ENCODE measurements at places on chromosomes 7 and 10. TPM values are rescaled to one million over a fixed set of nuclear protein-coding genes. Genes with fewer than 3 reads are reported as not detected.
A peak's percentile ranks its signal among the peaks of the same experiment; 100 is the strongest.

- no peaks in the 10 kb centered on the region for H3K36me3 ChIP-seq
- peaks cover 7% of the 10 kb centered on the region for H3K4me1 ChIP-seq
- H3K4me3 ChIP-seq: no peak overlapping the region
- no peaks in the 10 kb centered on the region for H3K27me3 ChIP-seq
- DNase-seq: no peak
- no peak overlapping the region for H3K27ac ChIP-seq
Observed at GRCh38 chr7:69208848-69209247, 389.4 kb upstream of the AUTS2 start.

DNA sequence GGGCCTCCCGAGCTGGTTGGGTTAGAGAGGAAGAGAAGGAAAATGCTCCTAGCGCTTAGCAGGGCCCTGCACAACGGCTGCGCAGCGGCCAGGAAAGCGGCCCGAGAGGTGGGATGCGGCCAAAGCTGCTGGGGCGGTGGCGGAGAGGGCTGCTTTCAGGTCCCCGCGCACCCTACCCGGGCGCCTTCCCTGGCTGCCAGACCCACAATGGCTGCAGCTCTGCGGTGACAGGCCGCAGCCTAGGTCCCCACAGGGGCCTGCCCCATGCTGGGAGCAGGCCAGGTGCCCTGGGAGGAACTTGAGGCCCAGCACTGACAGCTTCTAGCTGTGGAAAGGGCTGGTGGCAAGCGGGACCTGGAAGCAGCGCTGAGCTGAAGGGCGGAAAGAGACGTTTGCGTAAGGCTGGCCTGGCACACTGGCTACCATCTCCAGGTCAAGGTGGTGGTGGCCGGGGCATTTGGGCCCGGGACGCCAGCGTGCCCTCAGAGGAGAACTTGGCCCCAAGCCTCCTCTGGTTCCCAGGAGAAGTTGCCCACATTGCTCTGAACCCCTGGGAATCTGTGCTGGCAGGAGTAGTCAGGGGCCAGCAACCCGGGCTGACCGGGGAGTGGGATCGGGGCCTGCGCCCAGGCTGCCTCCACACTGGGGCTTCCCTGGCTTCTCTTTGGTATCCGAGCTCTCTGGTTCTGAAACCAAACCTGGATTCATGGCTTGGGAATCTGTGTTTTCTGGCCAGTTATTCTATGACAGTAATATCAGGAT lies 72.9 kb upstream of the ZNF804B start:
- H3K27me3 ChIP-seq: no peaks in the 10 kb centered on the region
- no peak overlapping the region for H3K27ac ChIP-seq
- no peaks in the 10 kb centered on the region for H3K36me3 ChIP-seq

DNA sequence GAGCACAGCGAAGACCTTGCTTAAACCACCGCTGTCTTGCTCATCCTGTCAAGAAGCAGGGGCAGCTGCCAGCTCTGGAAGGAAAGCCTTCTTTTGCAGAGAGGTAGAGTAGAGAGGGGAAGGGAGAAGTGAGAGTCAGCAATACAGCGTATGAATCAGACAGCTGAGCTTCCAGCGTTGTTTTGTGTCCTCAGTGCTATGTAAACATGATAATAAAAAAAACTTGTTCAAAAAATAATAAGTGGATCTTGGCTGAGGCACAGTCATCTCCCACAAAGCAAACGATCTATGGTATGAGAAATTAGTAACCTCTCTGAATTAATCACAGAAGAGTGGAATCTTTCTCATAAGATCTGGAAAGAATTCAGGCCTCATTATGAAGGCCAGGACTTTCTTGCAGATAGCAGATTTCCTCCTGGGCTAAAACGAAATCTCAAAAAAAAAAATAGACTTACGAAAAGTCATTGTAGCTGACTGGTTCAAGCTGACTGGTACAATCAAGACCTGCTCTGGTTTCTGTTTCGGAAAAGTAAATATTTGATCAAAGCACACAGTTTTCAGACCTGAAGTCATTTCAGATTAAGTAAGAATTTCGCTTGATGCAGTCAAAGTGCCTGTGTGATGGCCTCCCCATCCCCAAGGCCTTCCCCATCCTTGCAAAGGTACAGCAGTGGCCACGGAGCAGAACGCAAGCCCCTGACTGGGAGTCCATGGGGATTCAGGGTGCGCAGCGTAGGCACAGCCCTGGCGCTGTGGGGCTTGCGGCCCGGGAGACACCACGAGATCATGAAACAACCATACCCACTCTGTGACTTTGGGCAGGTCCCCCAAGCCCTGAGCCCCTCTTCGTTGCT lies 29.4 kb downstream of the CHST15 start:
- no peak for DNase-seq
- H3K4me1 ChIP-seq: peaks cover 30% of the 10 kb centered on the region
- H3K27ac ChIP-seq: no peak overlapping the region
- H3K36me3 ChIP-seq: no peaks in the 10 kb centered on the region
- no peaks in the 10 kb centered on the region for H3K27me3 ChIP-seq

SFRP5 gene
- 183 TPM for total RNA-seq

GRCh38 chr7:12281038-12281437 lies 69.9 kb downstream of the TMEM106B start:
- no peaks in the 10 kb centered on the region for H3K36me3 ChIP-seq
- no peak overlapping the region for H3K27ac ChIP-seq
- no peaks in the 10 kb centered on the region for H3K27me3 ChIP-seq
- DNase-seq: no peak
- H3K4me1 ChIP-seq: no peaks in the 10 kb centered on the region

CDHR3 gene
- 8.0 TPM for total RNA-seq

GRCh38 chr10:133465950-133466474 lies 12.3 kb downstream of the SCART1 start:
- no peak overlapping the region for H3K27ac ChIP-seq
- H3K4me3 ChIP-seq: no peak overlapping the region
- no peaks in the 10 kb centered on the region for H3K4me1 ChIP-seq
- no peak for DNase-seq
- no peaks in the 10 kb centered on the region for H3K36me3 ChIP-seq
- no peaks in the 10 kb centered on the region for H3K27me3 ChIP-seq

SFRP4 gene
- total RNA-seq: 62.6 TPM

TEX47 gene
- not detected for total RNA-seq

ANXA7 gene
- total RNA-seq: 99.0 TPM

DNA sequence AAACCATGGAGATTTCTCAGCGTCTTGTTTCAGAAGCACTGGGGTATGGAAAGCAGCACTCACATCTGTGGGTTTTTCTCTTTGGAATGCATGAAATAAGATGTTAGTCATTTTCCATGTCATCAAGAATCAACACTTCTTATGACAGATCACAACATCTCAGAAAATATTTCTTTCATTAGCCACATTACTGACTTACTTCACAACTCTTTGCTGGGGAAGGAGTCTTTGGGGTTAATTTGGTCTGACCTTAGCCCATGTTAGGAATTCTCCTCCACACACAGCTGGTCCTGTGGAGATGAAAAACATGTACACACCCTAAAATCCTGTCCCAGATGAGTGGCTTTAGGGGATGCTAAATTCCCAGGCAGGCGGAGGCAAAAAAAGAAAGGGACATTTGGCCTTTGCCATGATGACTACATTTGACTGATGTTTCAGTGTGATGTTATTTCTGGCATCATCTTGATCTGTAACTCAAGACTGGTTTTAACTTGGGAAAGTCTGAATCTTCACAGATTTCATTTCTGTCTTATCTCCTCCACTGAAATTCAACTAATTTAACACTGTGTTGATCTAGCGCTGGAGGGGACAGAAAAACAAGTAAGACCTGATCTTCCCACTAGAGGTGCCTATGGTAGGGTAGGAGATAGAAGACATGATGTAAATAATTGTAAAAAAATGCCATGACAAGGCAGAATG lies 363.2 kb downstream of the PRPF18 start:
- peak overlapping the region; percentile 76 for H3K27ac ChIP-seq
- no peaks in the 10 kb centered on the region for H3K36me3 ChIP-seq
- H3K4me1 ChIP-seq: peaks cover 34% of the 10 kb centered on the region
- peak; percentile 21 for DNase-seq
- no peaks in the 10 kb centered on the region for H3K27me3 ChIP-seq

GRCh38 chr7:99102361-99102760 lies 41.5 kb downstream of the SMURF1 start:
- H3K36me3 ChIP-seq: no peaks in the 10 kb centered on the region
- H3K27me3 ChIP-seq: no peaks in the 10 kb centered on the region
- no peak overlapping the region for H3K4me3 ChIP-seq

DNA sequence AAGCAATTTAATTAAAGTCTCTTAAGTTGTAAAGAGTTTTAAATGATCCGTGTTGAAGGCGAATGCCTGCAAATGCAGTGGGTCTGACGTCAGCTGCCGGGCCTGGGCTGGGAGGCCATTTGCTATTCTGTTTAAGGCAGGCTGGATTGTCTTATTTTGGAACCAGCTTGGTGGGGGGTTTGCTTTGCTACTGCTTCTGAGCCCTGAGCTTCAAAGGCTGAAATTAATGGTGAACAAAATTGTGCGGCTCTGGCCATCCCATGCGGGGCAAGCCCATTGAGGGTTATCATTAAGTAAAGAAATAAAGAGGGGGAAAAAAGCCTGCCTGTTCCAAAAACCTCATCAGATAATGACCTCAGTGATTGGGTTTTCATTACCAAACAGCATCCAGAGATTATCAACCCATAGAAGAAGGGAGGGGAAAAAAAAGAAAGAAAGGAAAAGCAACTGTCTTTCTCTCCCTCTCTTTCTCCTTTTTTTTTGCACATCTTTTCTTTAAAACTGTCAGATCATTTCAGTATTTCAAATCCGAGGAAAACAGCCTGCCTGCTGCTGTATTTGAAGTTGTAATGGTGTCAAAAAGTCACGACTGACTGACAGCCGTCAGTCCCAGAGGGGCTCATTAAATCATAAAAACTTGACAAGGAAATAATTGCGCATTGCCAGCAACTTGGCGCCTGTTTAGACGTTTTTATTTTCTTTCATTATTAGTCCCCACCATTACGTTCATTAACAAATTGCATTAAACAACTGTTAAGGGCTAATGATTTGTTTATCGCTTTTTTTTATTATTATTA lies 131.9 kb upstream of the TCF7L2 start:
- no peaks in the 10 kb centered on the region for H3K36me3 ChIP-seq
- DNase-seq: no peak
- no peak overlapping the region for H3K4me3 ChIP-seq
- H3K4me1 ChIP-seq: peaks cover 5% of the 10 kb centered on the region

- H3K4me3 ChIP-seq: no peak overlapping the region
- DNase-seq: no peak
- no peaks in the 10 kb centered on the region for H3K4me1 ChIP-seq
- H3K27me3 ChIP-seq: no peaks in the 10 kb centered on the region
- H3K36me3 ChIP-seq: no peaks in the 10 kb centered on the region
- H3K27ac ChIP-seq: no peak overlapping the region
Observed at GRCh38 chr7:29130096-29130495, 16.2 kb downstream of the CPVL start.

- H3K4me3 ChIP-seq: no peak overlapping the region
- no peaks in the 10 kb centered on the region for H3K36me3 ChIP-seq
- no peaks in the 10 kb centered on the region for H3K27me3 ChIP-seq
- H3K4me1 ChIP-seq: peaks cover 3% of the 10 kb centered on the region
- no peak for DNase-seq
- H3K27ac ChIP-seq: no peak overlapping the region
Observed at GRCh38 chr10:88097536-88097935, 234.1 kb downstream of the PTEN start.

ANKRD26 gene
- total RNA-seq: 12.6 TPM

DNA sequence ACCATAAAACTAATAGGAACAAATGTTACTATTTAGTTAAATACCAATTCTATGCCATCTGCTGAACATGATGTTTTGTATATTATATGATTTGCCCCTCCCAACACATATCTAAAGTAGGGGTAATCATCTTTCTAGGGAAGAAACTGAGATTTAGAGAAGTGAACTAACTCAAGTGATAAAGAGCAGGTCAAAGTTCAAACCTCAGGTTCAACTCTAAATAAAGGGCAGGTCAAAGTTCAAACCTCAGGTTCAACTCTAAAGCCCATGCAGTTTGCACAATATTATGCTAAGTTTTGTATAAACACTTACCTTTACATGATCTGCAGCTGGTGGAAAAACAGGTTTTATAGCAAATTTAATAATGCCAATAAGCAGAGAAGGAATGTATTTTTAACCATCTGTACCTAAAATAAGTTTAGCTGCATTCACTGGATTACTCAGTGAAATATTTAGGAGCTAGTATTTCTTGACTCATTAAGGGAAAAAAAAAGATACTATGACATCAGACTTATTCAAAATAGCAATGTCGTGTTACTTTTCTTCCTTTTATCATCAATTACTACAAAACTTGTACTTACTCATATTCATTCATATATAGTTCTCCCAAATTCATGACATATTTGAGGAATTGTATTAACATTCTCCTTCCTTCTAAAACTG lies 1194.3 kb upstream of the CELF2 start:
- H3K4me1 ChIP-seq: no peaks in the 10 kb centered on the region
- no peak overlapping the region for H3K4me3 ChIP-seq
- H3K27ac ChIP-seq: no peak overlapping the region
- no peaks in the 10 kb centered on the region for H3K27me3 ChIP-seq

DNA sequence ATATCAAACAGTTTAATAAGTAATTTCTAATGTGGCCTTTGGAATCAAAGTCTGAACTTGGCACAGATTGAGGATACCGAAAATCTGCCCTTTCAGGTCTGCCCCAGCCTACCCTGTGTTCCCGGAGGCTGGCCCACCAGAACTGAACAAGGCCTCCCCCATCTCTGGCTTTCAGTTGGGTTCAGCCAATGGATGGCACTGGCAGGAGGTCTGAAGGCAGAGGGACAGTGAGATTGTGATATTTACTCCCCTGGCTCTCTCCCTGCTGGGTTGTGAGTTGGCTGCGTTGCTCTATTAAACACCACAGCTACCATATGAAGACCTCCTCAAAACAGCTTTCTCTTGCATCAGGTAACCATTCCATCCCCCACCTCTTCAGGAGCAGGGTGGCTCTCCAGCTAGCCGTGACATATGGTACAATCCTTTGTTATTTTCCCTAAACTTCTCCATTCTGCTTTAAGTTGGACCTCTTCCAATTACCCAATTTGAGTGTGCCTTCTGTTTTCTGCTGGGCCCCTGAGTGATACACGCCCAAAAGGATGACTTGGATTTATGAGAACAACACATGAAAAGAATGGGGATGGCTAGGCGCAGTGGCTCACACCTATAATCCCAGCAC lies 28.1 kb downstream of the DNMBP start:
- H3K27me3 ChIP-seq: no peaks in the 10 kb centered on the region
- no peak for DNase-seq
- no peaks in the 10 kb centered on the region for H3K36me3 ChIP-seq
- peak overlapping the region; percentile 45 for H3K27ac ChIP-seq

DNA sequence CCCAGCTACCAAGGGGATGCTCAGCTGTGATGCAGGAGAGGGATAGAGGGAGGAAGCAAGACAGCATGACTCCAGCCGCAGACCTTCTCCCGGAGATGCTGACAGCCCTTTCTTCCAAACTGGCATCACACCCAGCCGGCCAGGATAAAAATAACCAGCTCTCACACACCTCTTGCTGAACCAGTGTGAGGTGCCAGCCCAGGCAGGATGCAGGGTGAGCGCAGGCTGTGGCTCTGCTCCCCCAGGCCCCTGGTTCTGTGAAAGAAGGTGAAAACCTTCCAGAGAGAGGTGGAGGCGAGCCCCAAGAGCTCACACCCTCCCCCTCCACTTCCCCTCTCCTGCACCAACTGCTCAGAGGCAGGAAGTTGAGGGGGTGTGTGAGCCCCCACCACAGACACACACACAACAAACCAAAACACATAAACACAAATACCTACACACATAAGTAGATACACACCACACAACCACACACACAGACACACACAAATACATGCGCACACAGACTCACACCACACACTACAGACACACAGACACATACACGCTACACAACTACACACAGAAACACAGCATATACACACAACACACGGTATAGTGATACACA lies 4.0 kb downstream of the GPR15LG start:
- H3K27ac ChIP-seq: no peak overlapping the region
- no peak for DNase-seq
- H3K27me3 ChIP-seq: no peaks in the 10 kb centered on the region
- no peaks in the 10 kb centered on the region for H3K36me3 ChIP-seq

SP8 gene
- total RNA-seq: not detected

AGMO gene
- 2.4 TPM for total RNA-seq

Data from tibial nerve (tissue), 4 donors.